ENCODE measurements at places on chromosomes 16 and 17.

DNA sequence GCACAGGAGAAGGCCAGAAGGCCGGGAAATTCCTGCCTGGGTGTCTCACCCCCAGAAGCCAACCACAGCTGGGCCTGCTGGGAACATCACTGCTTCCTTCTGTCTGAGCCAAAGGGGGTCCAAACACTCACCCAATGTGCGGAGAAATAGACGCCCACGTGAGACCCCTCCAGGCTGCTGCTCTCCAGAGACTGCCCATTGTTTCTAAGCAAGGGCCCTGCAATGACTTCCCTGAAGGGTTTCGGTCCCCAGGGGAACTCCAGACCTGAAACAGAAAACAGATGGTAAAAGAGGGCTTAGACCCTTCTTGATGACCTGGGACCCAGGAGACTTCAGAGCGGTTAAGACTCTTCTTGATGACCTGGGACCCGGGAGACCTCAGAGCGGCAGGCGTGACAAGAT lies 41.3 kb downstream of the MRM3 start:
- no peak for DNase-seq

DNA sequence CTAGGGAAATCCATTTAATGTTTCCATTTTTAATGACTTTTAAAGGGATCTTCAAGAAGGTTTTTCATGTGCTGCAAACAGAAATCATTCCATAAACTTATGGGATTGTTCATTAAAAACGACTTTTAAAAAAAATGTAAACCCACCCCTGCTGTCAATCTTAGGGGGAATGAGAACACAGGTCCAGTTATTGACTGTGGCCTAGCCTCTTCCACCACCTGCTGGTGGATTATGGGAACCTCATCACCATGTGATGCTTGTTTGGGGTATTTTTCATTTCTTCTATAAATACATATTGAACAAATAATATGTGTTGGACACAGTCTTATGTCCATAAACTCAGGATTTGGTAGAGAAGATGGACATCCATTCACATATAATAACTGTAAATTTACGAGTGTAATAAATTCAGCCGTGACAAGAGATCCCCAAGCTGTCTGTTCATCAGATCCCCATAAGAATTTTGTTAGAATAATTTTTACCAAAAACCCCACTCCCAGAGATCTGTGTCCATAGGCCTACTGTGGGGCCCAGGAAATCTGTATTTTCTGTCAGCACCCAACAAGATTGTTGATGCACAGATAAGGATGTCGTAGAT lies 42.0 kb upstream of the TMC5 start:
- DNase-seq: no peak

DNA sequence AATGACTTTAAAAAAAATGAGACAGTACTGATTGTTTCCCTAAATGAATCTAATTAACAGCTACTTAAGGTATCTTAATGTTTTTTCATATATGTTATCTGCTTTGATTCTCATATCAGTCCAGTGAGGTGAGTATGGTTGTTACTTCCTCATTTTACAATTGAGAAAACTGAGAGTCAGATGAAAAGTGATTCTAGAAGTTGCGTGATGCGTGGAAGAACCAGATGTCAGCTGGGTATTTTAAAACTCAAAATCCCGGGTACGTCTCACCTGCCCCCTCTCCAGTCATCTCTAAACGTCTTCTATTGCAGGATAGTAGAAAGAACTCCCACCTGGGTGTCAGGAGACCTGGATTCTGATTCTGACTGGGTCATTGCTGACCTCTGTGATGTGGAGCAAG lies 89.2 kb downstream of the MAP2K6 start:
- no peak for DNase-seq

- no peak for DNase-seq
Observed at GRCh38 chr17:37310940-37311339, 64.8 kb upstream of the C17orf78 start.

GRCh38 chr16:67258161-67258835 lies 9.5 kb downstream of the SLC9A5 start:
- no peak for DNase-seq

- DNase-seq: no peak
Observed at GRCh38 chr17:50096092-50096491, 941 bp downstream of the PDK2 start.

DNA sequence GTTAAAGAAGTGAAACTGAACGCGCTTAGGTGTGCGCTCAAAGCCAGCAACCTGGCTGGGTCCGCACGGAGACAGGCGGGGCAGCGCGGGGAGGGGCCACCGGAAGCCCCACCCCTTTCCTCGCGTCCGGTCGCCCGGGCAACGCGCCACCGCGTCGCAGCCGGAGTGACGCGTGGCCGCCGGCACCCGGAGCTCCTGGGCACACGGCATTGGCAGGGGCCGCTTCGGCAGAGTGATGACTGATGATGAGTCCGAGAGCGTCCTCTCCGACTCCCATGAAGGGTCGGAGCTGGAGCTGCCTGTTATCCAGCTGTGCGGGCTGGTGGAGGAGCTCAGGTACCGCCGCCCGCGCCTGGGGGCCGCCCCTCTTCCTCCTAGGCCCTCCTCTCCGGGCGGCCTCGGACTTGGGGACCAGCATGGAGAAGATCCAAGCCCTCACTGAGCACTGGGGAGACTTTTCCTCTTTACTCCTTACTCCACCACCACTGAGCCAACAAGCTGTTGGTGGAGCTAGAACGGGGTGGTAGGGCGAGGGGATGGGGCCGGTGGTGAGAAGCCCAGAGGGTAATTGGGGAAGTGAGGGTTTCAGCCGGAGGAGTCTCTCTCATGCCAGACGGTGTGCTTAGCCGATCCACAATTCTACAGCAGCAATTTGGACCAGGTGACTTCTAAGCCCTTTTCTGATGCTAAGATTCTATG lies 44.9 kb downstream of the PRSS54 start:
- DNase-seq: peak; percentile 72

GRCh38 chr16:67942510-67943255 lies 1.2 kb downstream of the LCAT start:
- no peak for DNase-seq

DNA sequence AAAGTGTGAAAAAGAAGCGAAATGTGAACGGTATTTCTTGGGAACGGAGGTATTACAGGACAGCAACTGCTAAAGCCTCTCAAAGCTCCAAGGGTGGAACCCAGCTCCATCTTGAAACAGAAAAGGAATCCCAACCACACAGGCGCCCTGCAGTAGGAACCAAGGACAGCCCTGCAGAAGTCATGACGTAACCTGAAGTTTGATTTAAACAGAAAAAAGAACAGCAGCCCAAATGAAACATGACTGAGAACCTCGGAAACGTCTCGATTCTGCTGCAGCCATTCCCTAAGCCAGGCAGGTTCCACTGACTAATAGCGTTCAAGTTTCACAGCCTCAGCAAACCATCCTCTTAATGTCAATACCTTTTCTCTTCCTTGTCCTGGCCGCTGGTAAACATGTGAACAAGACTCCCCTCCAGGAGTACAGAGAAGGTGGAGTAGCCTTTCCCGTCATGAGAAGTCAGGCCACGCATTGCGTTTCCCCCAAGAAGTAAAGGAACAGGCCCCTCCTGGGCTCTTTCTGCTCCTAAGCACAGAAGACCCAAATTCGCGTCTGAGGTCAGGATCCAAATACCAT lies 20.1 kb downstream of the SIAH1 start:
- DNase-seq: no peak

DNA sequence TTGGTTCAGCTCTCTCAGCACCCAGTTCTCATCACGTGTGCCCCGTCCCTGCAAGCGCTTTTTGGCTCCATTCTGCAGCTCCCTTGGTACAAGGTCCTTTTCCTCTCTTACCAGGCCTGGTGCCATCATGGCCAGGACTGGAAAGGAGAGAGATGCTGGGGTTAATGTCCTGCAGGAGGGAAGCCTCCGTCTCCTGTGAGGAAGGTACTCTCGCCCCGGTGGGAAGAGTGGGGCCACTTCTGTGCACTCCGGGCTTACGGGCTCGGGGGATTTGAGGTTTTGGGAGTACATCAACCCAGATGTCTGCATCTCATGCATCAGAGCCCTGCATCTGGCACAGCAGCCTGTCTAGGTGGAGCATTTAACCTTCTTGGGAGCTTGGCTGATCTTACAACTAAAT lies 10.1 kb downstream of the CTRB2 start:
- no peak for DNase-seq

DNA sequence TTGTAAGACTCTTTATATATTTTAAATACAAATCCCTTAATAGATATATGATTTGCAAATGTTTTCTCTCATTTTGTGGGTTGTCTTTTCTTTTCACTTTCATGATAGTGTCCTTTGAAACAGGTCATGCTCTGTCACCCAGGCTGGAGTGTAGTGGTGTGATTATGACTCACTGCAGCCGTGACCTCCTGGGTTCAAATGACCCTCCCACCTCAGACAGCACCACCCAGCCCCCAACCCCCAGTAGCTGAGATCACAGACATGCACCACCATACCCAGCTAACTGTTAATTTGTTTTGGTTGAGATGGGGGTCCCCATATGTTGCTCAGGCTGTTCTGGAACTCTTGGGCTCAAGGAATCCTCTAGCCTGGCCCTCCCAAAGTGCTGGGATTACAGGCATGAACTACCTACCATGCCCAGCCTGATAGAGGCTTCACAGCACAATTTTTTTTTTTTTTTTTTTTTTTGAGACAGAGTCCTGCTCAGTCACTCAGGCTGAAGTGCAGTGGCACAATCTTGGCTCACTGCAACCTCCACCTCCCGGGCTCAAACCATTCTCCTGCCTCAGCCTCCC lies 18.5 kb upstream of the TMIGD1 start:
- DNase-seq: no peak

- no peak for DNase-seq
Observed at GRCh38 chr16:67028167-67028695, 718 bp upstream of the CBFB start.

GRCh38 chr16:9328411-9328810 lies 237.0 kb downstream of the HAPSTR1 start:
- no peak for DNase-seq

- no peak for DNase-seq
Observed at GRCh38 chr17:67624886-67625656, 92.7 kb upstream of the NOL11 start.

GRCh38 chr16:87033541-87034300 lies 283.5 kb downstream of the C16orf95 start:
- DNase-seq: no peak

GRCh38 chr17:37064956-37065355 lies 116.2 kb downstream of the AATF start:
- DNase-seq: no peak

- no peak for DNase-seq
Observed at GRCh38 chr16:17466876-17467275, 3.9 kb downstream of the XYLT1 start.

DNA sequence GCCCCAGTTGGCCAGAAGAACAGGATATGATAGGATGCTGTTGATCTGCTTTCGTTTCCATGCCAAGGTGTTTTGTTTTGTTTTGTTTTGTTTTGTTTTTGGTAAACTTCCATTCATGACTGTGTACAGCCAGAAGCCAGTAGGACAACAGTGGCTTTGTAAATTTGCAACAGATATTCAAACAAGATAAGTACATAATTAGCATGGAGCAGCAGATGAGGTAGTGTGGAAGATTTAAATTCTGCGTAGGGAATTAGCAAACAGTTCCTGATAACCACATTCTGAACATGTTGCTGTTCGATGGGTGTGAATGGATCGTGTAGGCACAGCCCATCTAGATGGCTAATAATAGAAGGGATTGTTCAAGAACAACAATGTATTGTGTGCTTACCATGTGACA lies 1080.1 kb upstream of the RBFOX1 start:
- no peak for DNase-seq

- DNase-seq: no peak
Observed at GRCh38 chr17:56502120-56502654, 91.3 kb upstream of the NOG start.

DNA sequence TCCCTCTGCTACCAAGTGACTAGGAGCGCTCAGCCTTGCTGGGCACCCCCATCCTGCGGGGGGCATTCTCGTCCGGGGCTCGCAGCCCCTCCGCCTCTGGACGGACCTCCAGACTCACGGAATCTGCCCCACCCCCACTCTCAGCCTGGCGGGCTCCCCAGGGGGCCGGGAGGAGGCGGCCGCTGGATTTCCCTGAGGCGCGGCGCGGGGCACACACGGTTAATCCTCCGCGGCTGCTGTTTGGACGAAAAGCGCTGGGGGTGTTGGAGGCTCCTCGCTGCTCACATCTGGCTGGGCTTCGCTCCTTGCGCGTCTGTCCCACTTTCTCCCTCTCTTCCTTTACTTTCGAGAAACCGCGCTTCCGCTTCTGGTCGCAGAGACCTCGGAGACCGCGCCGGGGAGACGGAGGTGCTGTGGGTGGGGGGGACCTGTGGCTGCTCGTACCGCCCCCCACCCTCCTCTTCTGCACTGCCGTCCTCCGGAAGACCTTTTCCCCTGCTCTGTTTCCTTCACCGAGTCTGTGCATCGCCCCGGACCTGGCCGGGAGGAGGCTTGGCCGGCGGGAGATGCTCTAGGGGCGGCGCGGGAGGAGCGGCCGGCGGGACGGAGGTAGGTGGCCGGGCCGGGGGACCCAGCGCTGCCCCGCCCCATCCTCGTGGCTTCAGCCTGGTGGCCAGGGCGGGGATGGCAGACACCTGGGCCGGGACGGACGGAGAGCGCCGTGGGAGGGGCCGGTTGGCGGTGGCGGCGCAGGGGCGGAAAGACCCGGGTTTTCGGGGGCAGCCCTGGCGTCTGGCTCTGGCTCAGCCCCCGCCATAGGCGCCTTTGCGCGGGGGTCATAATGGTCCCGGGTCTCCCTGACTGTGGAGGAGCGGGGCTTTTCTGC lies at the start of gene C1QTNF1:
C1QTNF1 (plus strand) TSS at position 284 of the 886 bp plus-strand sequence. CDS start 19,800 bp downstream, outside the sequence.
- DNase-seq: no peak

- no peak for DNase-seq
Observed at GRCh38 chr17:42457107-42457792, 1.4 kb upstream of the ATP6V0A1 start.

- no peak for DNase-seq
Observed at GRCh38 chr17:19308398-19308797, 54.1 kb downstream of the B9D1 start.

- DNase-seq: no peak
Observed at GRCh38 chr16:54934481-54935265, 4.0 kb downstream of the IRX5 start.

DNA sequence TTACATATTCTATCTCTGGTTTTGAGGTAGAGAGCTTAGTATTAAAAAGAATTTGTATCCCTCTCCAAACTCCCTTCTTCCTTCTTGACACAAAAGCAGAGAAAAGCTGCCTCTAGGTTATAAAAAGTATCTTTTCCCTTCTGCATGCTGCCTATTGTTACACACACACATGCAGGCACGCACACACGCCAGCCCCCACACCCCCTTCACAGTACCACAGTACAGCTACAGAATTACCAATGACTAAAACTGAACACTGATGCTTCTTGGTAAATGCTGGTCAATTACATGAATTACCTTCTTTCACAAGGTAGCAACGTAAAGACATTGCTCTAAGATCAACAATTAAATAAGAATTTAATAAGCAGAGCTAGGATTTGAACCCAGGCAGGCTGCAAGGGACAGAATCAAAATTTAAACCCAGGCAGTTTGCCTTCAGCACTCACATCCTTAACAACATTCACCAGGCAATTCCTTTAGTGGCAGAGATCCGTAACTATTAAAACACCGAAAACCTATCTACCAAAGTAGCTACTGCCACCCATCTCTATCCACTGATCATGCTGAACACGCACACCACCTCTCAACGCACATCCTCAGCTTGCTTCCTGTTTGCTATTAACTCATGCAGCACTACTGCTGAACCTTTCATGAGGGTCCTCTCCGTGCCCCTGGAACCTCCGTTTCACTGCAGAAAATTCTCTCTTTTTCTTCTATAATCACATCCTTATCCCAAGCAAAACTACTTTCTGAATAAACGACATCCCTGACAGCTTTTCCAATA lies 37.8 kb downstream of the YWHAE start:
- DNase-seq: no peak

- no peak for DNase-seq
Observed at GRCh38 chr16:58853854-58854791, 120.0 kb upstream of the GOT2 start.

GRCh38 chr16:54165174-54165911 lies 121.2 kb downstream of the IRX3 start:
- DNase-seq: no peak

All from stimulated activated CD8-positive, alpha-beta memory T cell treated with anti-CD3 and anti-CD28 coated beads, Interleukin-2, amount 100 ng/mL, for 1 hour (primary cell).